ENCODE measurements at places on chromosomes 2 and 18.

DNA sequence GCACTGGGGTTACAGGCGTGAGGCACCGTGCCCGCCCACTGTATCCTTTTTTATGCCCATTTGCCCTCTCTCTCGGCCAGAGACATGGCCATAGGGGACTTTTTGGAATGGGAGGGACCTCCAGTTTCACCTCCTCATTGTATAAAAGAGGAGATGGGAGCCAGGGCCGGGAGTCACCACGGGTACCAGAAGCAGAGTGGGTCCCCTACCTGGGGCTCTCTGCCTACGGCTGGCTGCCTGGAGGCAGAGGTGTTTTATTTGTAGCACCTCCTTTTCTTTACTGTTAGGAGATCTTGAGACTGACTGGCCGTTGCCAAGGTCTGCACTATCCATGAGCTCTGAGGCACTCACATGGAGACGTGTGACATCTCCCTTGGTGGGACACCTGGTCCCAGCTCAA lies 162.8 kb downstream of the LDLRAD4 start:
- no peak for DNase-seq

GRCh38 chr2:71742953-71743601 lies 289.7 kb downstream of the DYSF start:
- DNase-seq, result no peak

GRCh38 chr18:36120297-36120696 lies 8.8 kb downstream of the SLC39A6 start:
- no peak for DNase-seq

GRCh38 chr2:34875091-34875745 lies 1276.1 kb upstream of the FAM98A start:
- DNase-seq, result no peak

DNA sequence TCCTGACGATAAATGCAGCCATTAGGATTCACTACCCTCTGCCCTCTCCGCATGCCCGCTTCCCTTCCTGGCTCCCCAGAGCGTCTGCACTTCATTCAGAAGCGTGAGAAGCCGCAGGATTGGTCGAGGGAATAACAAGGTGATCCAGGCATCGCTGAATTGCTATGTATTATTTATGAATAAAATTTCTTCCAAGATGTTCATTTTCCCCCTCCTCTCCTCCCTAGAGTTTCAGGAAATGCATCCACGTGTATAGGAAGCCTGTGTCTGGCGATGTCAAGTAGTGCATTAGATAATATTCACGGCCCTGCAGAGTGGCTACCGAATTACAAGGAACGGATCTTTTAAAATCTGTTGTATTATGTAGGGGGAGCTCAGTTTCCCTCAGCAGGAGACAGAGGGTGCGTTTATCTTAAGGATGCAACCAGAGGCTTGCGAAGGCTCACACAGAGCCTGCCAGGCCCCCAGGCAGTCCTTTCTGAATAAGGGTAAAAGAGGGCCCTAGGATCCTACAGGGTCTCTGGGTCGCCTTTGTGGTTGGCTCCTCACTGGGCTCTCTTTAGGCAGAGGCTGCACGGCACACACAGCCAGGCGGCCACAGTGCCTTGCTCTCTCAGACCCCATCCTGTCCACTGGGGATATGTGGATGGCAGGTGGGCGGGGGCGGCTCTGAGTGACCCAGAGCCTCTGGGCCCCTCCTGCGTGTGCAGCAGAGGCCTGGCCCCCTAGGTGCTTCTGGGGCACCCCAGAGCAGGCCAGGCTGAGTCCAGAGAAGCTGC lies 224.1 kb upstream of the PXDN start:
- no peak for DNase-seq

DNA sequence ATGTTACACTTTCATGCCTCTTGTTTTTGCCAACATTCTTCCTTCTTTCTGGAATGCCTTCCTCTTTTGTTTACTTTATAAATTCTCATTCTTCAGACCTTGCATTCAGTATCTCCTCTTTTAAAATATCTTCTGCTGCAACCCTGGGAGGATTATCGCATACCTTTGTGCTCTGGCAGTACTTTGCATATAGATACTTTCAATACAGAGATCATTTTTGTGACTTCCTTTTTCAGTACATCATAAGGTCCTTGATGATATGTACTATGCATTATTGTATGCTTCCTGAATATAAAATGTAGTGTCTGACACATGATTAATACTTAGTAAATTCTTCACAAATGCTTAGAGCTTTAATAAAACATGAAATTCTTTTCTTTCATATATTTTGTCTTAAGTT lies 538.7 kb downstream of the TRIB2 start:
- no peak for DNase-seq

GRCh38 chr18:59353079-59353680 lies 5.9 kb downstream of the LMAN1 start:
- no peak for DNase-seq

- no peak for DNase-seq
These were observed 390.2 kb downstream of the THSD7B start for GRCh38 chr2:137155356-137156104.

- no peak for DNase-seq
These were observed 149.0 kb upstream of the ZNF516 start for GRCh38 chr18:76643996-76644395.

GRCh38 chr18:25243754-25244153 lies 108.2 kb downstream of the ZNF521 start:
- DNase-seq, result no peak

DNA sequence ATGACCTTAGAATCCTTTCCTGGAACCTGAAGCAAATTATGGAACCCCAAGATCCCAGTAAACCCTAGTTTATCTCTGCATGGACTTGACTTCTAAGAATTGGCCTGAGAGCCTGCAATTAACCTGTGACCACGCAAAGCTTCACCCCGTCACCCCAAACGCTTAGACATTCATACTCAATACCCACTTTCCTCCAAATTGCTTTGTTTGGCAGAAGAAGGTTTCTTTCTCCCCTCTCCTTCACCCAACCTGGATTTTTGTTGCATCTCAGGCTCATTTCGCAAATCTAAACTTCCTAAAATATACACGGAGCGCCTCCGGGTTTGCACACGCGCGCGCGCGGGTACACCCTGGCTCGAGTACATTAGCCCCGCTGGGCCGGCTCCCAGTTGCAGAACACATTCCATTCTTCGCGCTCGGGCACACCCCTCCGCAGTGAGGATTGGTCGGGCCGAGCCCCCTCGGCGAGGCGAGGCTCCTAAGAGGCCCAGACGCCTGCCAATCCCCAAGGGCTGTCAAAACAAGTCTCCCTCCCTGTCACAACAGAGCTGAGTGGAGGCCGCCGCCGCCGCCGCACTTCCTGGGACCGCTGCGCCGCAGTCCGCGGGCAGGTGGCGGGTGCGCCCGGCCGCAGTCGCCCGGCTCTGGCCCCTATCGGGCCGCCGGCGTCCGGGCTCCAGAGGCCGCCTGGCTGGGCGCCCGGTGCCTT lies at the start of gene PLCL1:
Gene PLCL1 (plus strand): TSS at position 545 of the 709 bp plus-strand sequence.
- DNase-seq, result peak; percentile 77

DNA sequence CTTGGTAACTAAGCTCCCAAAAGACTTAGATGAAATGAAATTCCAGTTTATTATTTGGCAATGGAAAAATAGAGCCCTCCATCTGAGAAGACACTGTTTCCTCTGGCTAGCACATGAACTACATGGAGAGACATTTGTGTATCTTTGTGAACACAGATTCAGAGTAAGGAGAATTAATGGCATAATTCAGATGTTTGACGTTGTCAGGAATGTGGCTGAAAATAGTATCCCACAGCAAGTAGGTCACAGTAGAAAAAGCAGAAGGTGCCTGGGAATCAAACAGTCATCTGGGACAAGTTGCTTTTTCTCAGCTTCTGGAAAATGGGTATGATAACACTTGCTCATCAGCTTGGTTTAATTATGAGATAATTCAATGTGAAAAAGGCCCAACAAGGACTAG lies 288.6 kb downstream of the PTPRM start:
- no peak for DNase-seq

GRCh38 chr2:9261231-9261883 lies 54.7 kb downstream of the ASAP2 start:
- no peak for DNase-seq

DNA sequence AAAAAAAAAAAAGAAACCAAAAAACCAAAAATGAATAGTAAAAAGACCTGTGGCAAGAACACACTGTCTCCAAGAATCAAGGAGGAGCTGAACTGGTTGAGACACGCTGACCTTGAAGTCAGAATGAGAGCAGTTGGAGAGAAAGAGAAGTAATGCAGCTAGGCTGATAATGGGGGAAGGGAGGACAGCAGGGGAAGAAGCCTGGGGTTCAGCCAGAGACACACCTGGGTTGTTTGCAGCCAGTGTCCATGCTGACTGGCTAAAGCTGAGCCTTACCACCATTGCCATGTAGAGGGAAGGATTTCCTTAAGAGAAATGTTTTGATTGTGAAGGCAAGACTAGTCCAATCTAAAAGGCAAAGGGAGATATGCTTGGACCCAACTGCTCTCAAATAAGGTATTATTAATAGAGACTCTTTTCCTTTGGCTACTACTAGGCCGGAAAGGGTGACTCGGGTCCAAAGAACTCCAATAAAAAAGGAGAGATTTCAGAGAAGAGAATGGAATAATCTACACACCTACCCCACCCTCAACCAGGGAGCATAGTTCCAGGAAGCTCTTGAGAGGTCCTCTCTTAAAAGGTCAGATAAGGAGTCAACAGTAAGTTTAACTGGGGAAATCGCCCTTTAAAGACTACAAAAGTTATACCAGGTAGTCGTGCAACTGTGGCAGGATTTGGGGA lies 25.2 kb upstream of the REL start:
- DNase-seq, result no peak

DNA sequence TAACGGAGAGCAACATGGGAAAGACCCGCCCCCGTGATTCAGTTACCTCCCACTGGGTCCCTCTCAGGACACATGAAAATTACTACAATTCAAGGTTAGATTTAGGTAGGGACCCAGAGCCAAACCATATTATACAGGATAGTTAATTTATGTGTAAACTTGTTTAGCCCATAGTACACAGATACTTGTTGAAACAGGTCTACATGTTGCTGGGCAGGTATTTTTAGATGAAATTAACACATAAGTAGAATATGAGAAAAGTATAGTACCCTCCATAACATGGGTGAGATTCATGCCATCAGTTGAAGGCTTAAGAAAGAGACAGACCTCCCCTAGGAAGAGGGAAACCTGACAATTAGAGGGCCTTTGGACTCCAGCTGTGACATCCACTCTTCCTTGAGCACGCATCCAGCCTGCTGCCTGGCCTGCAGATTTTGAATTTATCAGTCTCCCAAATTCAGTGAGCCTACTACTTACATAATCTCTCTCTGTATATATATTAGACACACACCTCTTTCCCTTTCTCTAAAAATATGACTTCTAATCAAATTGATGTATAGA lies 463.5 kb upstream of the NETO1 start:
- no peak for DNase-seq

GRCh38 chr2:130286983-130287655 lies 55.6 kb upstream of the IMP4 start:
- no peak for DNase-seq

- DNase-seq, result no peak
These were observed 787.2 kb downstream of the TDRD15 start for GRCh38 chr2:21910832-21911507.

- no peak for DNase-seq
These were observed 1221.0 kb downstream of the SUCLG1 start for GRCh38 chr2:83238111-83238510.

GRCh38 chr2:34423301-34423700 lies 824.2 kb upstream of the FAM98A start:
- DNase-seq, result no peak

- no peak for DNase-seq
These were observed 84.3 kb upstream of the GRB14 start for GRCh38 chr2:164705412-164706167.

DNA sequence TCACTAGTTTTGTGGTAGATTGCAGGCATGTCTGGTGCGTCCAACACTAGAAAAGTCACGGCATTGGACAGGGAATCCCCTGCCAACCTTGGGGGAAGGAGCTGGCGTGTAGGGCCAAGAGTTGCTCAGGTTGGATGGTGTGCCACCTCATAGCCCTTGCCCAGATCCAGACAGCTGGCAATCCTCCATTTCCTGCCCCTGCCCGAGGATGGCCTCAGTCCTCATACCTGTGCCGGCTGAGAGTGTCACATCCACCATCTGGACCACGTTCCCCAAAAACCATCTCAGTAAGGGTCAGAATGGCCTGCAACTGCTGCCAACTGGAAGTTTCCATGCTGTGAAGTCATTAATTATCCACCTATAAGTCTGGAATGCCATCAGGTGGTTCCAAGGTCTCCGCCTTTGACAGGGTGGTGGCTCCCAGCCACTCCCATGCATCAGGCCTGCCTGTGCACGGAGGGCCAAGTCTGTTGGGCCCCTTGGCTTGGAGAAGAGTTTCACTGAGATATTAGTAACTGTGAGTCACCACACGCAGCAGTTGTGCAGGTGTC lies 55.0 kb downstream of the IMPA2 start:
- DNase-seq, result no peak

DNA sequence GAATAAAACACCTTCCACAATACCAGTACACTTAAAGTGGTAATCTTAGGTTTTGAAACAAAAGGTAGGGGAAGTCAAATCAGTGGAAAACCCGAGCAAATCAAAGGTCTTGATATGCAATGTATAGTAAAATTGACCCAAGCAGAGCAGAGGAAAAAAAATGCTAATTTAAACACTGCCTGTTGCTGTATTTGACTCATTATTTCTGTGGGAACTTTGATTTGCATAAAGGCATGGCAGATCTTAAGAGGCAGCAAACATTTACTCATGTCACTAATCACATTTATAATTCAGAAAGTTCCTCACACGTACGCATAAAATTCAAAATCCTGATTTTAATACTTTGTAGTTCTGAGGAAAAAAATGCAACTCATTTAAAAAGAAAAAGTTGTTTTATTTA lies 64.4 kb downstream of the IKZF2 start:
- no peak for DNase-seq

- DNase-seq, result no peak
These were observed 119.6 kb downstream of the NFATC1 start for GRCh38 chr18:79515331-79515730.

- DNase-seq, result no peak
These were observed 15.1 kb downstream of the COBLL1 start for GRCh38 chr2:164826293-164827243.

DNA sequence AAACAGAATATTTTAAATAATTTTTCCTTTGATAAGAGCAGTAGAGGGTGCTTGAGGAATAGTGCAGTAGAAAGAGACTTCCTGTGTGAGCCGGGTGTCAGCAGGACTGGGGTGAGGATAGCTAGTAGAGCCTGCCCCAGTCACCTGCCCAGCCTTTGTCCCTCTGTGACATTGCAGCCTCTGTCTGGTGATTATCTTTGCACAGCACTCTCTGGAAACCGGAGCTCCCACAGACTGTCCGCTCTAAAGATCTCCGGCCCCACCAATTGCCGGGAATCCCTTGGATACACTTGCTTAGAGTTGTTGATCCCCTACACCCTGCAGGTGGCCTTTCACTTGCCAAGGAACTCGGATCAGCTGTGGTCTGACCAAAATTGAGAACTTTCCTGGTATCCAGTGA lies 1081.3 kb upstream of the TMEFF2 start:
- no peak for DNase-seq

GRCh38 chr2:207933396-207934065 lies 91.8 kb downstream of the PLEKHM3 start:
- no peak for DNase-seq

- no peak for DNase-seq
These were observed 138.4 kb downstream of the NDUFA10 start for GRCh38 chr2:239886781-239887180.

- no peak for DNase-seq
These were observed 63.3 kb downstream of the MDH1 start for GRCh38 chr2:63651861-63652651.

- DNase-seq, result no peak
These were observed 486.6 kb downstream of the IRS1 start for GRCh38 chr2:226313060-226313459.

GRCh38 chr2:168515502-168515901 lies 59.4 kb downstream of the CERS6 start:
- DNase-seq, result no peak

Data from activated naive CD4-positive, alpha-beta T cell (primary cell).